ENCODE measurements at places on chromosomes 1 and 21.
A peak's percentile ranks its signal among the peaks of the same experiment; 100 is the strongest.

GRCh38 chr1:15128520-15129313, 24.8 kb upstream of the TMEM51 start:
- peak; percentile 48 for DNase-seq

- DNase-seq: no peak
Measured at GRCh38 chr1:73771396-73771795, 426.6 kb downstream of the LRRIQ3 start.

- no peak for DNase-seq
Measured at GRCh38 chr1:203672346-203672745, 45.7 kb downstream of the ATP2B4 start.

DNA sequence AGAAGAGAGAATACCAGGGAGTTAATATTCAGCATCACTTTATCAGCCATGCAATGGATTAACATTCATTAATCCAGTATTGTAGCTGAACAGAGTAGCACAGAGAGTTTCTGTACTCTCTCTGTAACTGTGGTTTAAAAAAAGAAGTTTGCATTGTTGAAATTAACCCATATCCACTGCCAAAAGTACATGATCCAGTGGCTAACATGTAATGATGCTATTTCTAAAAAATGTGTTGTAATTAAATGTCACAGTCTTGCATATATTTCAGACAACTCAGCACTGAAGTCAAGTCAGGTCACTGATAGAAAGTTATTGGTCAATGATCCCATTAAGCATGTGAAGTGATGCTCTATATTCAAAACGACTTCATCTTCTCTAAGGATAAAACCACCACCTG, 141.3 kb downstream of the NRIP1 start:
- no peak for DNase-seq

- no peak for DNase-seq
Measured at GRCh38 chr1:115463347-115463746, 125.3 kb upstream of the NGF start.

DNA sequence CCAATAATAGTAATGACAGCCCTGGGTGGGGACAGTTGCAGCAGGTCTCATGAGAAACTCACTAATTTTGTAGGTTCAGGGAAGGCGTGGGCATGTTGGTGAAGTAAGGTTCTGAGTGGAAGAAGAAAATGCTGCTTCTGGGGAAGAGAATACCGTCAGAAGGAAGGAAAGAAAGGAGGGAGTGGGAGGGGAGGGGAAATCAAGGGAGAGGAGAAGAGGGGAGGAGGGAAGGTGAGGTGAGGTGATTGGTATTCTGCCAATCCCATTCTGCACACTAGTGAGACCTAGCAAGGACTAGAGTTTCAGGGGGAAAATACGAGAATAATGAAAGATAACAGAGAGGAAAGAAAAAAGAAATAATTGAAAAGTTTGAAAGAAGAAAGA, 32.4 kb upstream of the MGST3 start:
- DNase-seq: no peak

DNA sequence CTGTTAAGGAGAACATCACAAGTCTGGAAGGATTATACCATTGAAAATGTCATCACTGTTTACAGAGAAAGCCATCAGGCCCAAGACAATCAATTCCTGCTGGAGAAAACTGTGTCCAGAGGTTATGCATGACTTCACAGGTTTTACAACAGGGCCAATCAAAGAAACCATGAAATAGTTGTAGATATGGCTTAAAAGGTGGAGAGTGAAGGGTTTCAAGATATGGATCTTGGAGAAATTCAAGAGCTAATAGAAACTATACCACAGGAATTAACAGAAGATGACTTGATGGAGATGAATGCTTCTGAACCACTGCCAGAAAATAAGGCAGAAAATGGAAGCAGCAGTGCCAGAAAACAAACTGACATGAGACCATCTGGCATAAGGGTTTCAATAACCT, 30.2 kb downstream of the USP1 start:
- no peak for DNase-seq

- DNase-seq: no peak
Measured at GRCh38 chr1:234315588-234315987, 57.7 kb upstream of the COA6 start.

DNA sequence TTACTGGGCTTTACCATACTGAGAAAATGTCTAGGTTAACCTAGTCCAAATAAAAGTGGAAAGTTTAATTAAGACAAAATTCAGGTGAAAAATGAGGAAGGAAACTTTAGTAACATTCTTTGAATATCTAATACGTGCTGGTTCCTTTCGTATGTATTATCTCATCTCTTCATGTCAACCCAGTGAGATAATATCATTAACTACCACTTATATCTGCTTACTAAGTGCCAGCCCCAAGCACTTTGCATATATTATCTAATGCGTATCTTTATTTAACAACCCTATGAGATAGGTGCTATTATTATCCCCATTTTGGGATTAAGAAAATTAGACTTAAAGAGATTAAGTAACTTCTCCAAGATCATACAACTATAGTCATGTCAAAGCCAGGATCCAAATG, 12.5 kb upstream of the PLPP3 start:
- DNase-seq: no peak

- DNase-seq: no peak
Measured at GRCh38 chr1:100122177-100122576, 10.6 kb downstream of the SASS6 start.

- no peak for DNase-seq
Measured at GRCh38 chr1:119482517-119483425, 24.2 kb upstream of the HSD3B1 start.

GRCh38 chr1:225998560-225999226, 450 bp downstream of the SDE2 start:
- no peak for DNase-seq

GRCh38 chr21:27077501-27077900, 110.6 kb upstream of the ADAMTS5 start:
- DNase-seq: no peak

- DNase-seq: no peak
Measured at GRCh38 chr1:74528123-74528522, 15.7 kb upstream of the LRRC53 start.

- DNase-seq: no peak
Measured at GRCh38 chr1:225777058-225777582, 506 bp upstream of the SRP9 start.

- DNase-seq: no peak
Measured at GRCh38 chr21:43972850-43973633, 39.1 kb upstream of the TRAPPC10 start.

DNA sequence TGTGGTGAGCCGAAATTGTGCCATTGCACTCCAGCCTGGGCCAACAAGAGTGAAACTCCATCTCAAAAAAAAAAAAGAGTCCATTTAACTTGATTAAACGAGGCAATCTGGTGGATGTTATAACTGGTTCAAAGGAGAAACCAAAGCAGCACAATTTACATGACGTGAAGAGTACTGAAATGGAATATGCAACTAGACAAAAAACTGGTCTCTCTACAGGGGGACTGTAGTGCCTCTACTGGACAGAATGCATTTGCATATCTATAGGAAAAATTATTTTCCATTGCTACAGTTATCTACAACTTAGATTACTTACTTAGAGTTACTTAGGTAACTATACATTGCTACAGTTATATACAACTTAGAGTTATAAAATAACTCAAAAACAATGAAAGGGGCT, 2.7 kb upstream of the CAPN2 start:
- no peak for DNase-seq

- no peak for DNase-seq
Measured at GRCh38 chr1:208312706-208313105, 68.5 kb upstream of the PLXNA2 start.

GRCh38 chr1:62796221-62796620, 12.3 kb downstream of the ATG4C start:
- DNase-seq: no peak

GRCh38 chr1:154719586-154720327, 111.8 kb upstream of the ADAR start:
- DNase-seq: no peak

DNA sequence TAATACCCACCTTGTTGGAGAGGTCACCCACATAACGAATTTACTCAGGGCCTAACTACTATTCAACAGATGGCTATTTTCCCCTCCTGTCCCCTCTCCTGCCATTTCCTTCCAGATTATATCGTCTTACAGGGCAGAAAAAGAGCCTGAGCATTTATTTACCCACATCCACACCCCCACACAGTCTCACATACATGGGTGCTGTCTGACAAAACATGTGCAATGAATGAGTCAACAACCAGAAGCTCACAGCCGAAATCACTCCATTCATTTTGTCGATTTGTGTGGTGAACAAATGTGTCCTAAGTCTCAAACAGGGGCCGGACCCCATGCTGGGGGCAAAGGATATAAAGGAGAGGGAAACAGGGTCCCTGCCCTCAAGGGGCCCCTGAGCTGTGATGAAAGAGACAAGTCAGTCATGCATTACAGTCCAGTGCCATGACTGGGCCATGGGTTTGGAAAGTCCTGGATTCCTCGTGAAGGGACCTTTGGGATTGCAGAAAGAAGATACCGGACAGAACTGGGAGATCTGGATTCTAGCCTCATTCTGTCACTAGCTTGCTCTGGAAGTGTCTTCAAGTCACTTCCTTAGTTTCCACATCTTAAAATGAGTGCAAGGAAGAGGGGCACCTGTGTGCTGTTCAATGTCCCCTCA, 16.4 kb upstream of the ZNF683 start:
- DNase-seq: no peak

DNA sequence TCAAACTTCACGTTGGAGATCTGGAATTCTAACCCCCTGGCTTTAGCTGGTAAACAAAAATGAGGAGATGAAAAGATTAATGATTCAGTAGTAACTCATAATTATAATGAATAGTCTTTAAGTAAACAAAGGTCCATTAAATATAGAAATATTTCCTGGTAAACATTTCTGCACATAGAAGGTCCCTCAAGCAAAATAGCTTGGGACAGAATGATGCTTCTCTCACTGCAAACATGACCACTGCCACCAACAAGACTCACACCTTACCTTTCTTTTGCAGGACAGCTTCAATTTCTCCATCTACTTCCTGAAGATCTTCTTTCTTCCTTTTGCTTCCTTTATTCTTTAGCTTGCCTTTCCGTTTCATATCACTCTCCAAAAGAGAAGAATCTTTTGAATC, 25.2 kb downstream of the NVL start:
- DNase-seq: no peak

GRCh38 chr1:6180707-6181311, 688 bp upstream of the CHD5 start:
- DNase-seq: no peak

DNA sequence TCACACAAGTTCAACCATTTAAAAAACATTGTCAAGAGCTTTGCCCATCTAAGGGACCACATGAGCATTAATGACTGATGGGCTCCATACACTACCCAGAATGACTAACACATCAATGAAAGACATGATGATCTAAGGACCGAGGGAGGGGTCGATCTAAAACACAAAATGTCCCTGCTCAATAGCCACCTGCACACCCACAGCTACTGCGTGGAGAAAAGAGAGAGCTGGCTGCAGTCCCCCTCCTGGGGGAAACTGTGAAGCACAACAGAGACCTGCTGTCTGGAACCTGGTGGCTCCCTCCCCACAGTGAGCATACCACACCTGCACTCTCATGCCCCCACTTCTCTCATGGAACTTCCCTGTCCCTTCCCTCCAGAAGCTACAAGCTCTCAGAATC, 130.1 kb upstream of the ERG start:
- no peak for DNase-seq

DNA sequence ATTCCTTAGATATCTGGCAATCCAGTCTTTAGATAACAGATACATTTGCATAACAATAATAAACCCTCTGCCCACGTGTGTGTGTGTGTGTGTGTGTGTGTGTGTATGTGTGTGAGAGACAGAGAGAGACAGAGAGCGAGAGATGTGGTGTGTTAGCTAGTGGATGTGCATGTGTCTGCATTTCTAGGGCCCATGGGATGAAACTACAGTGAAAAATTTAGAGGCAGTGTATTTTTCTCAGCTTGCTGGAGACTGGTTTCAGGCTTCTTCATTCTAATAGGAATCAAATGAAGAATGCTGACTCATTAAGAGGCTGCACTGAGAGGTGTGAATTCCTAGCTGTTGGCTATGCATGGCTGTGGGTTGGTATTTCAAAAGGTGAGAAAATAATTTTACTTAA, 303.2 kb downstream of the LMX1A start:
- no peak for DNase-seq

GRCh38 chr1:27666294-27666693, 5.7 kb downstream of the IFI6 start:
- no peak for DNase-seq

- no peak for DNase-seq
Measured at GRCh38 chr1:19828546-19828945, 13.5 kb upstream of the RNF186 start.

DNA sequence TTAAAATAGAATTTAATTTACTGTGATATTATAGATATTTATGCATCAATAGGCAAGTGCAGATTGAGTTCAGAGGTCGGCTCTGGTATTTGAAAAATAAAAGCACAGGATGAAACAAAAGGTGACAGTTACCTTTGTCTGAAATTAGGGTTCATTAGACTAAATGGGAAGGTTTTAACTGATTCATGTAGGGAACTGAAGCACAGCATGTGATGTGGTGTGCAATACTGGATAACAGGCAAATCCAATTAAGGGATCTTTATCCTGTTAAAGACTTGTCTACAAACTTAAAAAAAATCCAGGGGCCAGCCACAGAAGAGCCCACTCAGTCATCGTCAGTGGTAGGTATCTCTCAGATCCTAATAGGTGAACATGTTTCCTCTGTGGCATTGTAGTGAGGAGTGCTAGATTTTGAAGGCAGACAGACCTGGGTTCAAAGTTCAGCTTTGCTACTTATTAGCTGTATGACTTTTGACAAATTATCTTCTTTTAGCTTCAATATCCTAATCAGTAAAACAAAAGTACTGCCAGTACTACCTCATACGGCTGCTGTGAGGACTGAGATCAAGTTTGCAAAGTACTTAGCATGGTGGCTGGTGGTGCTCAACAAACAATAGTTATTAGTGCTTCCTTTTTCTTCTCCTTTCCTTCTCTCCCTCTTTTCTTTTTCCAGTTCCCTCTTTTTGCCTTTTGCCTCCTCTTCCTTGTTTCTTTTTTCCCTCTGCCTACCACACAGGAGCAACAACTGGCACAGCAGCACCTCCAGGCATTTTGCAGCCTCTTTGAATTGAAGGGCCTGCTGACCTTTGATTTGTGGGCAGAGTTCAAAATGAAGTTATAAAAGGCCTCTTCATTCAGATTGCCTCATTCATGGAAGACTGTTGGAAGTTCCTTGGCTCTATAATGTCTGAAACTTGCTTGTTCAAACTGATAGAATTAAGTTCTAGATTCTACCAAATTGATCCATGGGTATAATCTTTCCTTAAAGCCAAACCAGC, 44.9 kb upstream of the FOXD3 start:
- no peak for DNase-seq

GRCh38 chr1:246566813-246567645, 773 bp downstream of the CNST start:
- peak; percentile 36 for DNase-seq
